ENCODE measurements at places on chromosomes 5 and 9.

- no peak for DNase-seq
Measured at GRCh38 chr5:172871536-172871935, 37.5 kb downstream of the ERGIC1 start.

DNA sequence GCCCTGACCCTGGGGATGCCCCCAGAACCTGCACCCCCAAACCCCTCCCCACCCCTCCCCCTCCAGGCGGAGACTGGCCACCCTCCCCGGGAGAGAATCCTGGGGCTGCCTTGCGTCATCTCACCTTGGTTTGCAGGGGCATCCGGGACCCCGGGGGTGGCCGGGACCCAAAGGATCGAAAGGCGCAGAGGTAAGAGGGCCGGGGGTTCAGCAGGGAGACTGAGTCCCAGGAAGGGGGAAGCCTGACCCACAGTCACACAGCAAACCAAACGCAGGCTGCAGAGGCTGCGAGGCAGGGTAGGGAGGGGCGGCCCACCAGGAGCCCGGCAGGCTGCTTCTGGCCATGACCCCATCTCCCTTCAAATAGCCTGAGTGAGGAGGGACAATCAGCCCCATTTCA lies 33.8 kb upstream of the ORM1 start:
- DNase-seq, result no peak

- no peak for DNase-seq
Measured at GRCh38 chr5:170596482-170597044, 92.7 kb downstream of the KCNIP1 start.

- DNase-seq, result peak; percentile 29
Measured at GRCh38 chr5:90473396-90474234, 956 bp downstream of the MBLAC2 start.

- no peak for DNase-seq
Measured at GRCh38 chr5:27062451-27062850, 24.1 kb upstream of the CDH9 start.

DNA sequence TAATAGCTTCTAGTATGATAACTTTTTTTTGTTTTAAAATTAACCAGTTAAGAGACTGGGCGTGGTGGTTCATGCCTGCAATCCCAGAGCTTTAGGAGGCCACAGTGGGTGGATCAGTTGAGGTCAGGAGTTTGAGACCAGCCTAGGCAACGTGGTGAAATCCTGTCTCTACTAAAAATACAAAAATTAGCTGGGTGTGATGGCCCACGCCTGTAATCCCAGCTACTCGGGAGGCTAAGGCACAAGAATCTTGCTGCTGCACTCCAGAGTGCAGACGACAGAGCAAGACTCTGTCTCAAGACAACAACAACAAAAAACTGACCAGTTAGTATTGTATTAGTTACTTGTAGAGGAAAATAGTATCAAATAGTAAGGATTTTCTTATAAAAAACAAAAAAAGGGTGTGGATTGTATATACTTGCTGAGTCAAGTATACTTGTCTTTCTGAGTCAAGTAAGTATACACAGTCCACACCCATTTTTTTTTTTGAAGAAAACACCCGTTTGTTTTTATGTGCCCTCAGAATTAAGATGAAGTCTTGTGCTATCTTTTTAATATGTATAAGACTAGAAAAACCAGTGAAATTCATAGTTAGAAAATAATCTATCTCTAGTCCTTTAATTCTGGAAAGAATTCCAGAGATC lies 25.3 kb downstream of the UBAP1 start:
- DNase-seq, result no peak

DNA sequence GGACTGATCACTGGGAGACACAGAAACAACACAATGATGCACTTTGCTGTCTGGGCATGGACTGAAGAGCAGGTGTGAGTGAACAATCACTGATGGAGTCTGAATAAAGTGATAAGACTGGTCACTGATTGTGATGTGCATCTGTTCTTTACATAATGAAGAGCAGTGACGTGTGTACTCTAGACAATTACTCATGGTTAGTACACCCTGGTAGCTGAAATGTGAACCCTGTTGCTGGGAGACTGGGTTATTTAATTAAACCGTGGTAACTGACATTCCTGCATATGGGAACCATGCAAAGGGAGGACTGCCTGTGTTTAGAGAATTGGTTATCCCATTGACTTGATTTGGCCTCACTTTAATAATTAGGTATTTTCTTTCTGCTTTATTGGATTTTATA lies 202.9 kb downstream of the NR2F1-AS1 start:
- DNase-seq, result no peak

DNA sequence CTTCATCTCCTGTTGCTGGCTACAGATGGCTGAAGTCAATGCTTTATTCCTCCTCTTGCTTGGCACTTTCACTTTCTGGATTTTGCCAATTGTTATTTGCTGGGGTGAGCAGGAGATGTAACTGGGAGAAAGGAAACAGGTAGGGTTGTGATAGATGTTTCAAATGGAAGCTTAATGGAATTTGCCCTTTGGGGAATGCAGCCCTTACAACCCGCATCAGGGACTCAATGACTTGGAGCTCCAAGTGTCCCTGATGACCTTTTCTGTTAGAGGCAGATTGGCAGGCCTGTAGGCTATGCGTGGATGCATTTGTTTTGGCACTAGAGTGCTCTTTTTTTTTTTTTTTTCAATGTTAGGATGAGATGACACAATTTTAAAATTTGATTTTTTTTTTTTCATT lies 219.9 kb upstream of the GLRA1 start:
- no peak for DNase-seq

DNA sequence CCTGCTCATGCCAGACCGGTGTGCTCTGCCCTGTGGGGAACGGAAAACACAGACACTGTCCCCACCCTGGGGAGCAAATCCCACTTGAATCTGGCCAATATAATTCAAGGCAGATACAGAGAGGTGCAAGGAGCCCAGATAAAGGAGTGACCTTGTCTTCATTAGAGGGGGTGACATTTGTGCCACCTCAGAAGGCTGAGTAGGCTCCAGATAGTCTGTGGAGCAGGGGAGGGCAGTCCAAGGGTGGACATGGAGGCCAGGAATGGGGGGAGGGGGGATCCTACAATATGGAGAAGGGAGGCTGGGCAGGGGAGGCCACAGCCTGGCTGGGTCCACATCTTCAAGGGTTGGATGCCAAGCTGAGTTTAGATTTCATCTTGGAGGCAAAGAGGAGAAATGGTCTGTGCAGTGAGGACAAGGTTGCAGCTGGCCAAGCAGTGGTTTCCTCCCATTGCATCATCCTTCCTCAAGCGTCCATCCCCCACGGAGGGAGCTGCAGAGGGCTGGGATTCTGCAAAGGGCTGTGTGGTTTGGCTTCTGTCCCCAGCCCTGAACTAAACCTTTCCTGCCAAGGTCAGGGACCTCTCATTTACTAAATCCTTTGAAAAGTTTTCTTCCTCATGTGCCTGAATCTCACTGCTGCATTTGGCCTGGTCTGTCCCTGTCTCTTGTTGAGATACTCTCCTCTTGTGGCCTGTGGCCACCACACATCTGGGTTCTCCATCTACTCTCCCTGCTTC lies 60.1 kb downstream of the GALNT12 start:
- peak; percentile 57 for DNase-seq

DNA sequence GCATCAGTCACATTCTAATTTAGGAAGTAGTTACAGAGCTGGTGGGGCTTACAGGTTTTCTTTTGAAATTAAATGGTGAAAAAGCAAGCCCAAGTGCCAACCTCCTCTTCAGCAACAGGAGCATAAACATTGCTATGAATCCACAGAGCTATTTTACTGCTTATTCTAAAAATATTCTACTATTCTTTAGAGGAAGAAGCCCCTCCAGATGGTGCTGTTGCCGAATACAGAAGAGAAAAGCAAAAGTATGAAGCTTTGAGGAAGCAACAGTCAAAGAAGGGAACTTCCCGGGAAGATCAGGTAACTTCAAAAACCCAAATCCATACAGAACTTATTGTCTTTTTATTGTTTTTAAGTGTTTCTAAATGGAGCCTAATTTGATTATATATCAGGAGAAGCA lies 202.8 kb downstream of the CWC27 start:
- peak; percentile 31 for DNase-seq

GRCh38 chr5:90144625-90145327 lies 264.8 kb downstream of the CETN3 start:
- no peak for DNase-seq

GRCh38 chr9:123041489-123041888 lies 8.0 kb downstream of the GPR21 start:
- DNase-seq, result no peak

- DNase-seq, result no peak
Measured at GRCh38 chr9:3170819-3171218, 326.9 kb upstream of the PUM3 start.

DNA sequence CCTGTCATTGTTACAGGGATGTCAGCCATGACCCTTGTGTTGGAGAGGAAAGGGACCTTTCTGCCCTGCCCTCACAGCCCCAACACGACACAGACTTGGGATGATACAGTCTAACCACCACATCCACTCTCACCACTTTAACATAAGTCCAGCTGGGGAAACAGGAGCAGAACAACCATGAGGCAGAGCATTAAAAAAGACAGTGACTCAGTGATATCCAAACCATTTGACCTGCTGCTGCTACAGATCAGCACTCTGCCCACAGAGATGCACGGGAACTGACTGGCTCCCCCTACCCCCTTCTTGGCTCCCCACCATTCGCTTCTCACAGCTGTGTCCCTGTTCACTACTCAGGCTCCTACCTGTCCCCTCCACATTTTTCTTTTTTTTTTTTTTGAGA lies 458.6 kb downstream of the ZNF608 start:
- no peak for DNase-seq

DNA sequence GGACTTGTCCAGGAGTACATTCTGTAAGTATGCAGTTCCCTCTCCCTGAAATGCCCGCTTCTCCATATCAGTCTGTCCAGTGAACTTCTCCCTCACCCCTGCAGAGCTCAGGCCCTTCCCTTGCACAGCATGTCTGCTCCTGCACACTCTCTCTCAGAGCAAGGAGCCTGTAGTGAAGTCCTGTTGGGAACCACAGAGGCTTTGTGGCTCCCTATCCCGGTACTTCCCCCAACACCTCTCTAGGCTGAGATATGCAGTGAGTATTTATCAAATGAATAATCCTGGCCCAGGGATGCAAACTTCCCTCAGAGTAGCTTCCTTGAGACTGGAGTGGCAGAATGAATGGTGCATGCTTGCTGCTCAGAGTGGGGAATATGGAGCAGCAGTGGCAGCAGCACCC lies 48.8 kb downstream of the POC5 start:
- peak; percentile 24 for DNase-seq

- no peak for DNase-seq
Measured at GRCh38 chr5:67289763-67290521, 93.3 kb upstream of the CD180 start.

DNA sequence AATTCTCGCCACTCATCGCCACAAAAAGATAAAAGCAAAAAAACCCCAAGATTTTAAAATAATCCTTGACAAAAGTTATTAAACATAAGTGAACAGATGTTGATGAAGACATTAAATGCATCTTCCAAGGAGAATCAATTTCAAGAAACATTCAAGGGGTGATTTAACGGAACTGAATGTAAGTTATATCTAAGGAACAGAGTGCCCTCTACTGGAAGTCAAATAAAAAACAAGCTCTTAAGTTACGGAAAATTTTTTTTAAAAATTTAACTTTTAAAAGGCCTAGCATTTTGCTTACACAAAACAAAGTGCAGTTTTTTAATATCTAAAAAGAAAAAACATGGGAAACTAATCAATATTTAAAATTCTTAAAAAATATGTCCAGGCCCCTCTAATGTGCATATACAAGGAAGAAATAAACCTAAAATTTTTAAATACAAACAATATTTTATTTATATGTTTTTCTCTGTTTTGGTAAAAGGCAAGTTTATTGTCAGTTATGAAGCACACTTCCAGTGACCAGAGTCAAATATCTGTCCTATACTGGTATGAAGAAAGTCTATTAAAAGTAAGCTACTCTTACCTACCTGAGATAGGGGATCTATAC lies 28.0 kb downstream of the TEX10 start:
- peak; percentile 62 for DNase-seq

GRCh38 chr5:68376935-68377334 lies 161.4 kb downstream of the PIK3R1 start:
- DNase-seq, result no peak

- DNase-seq, result no peak
Measured at GRCh38 chr5:142644127-142644526, 41.8 kb downstream of the FGF1 start.

- DNase-seq, result no peak
Measured at GRCh38 chr5:26948921-26949320, 89.5 kb downstream of the CDH9 start.

DNA sequence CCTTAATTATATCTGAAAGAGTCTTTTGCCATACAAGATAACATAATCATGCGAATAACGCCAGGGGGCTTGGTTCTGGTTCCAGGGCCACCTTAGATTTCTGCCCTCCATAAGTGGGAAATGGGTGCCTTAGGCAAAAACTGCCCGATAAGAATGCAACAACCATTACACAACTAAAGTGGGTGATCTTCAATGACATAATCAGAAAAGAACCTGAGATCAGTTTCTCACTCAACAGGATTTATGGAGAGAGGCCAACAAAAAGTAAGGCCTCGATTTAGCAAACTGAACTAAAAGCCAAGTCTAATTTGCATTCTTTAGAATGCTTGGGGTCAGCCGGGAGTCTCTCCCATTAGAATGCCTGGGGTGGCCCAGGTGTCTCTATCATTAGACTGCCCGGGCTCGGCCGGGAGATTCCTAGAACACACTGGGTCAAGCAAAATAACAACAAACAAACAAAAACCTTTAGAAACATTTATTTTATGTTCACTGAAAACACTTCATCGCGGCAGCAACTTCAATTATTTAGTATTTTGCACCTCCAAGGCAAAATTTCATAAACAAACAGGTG lies 194.8 kb downstream of the AUH start:
- no peak for DNase-seq

- DNase-seq, result no peak
Measured at GRCh38 chr5:7396713-7397454, 946 bp downstream of the ADCY2 start.

DNA sequence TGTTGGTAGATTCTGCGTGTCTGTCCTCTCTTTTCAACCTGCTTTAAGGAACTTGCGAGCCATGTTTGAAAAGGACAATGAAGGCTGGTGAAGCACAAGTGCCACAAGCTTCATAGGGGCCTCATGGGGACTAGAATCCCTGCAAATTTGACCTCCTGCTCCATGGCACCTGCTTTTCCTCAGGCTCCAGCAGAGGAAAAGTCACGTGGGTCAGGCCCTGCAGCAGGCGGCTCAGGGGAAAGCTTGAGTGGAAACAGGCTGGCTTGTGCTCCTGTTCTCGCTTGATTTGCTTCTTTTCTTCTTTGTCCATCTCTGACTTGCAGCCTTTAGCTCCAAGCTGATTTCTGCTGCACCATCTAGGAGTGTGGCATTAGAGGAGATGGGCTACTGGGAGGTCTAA lies 187.6 kb upstream of the MAST4 start:
- DNase-seq, result no peak

- DNase-seq, result peak; percentile 76
Measured at GRCh38 chr5:145856285-145856818, 16.5 kb downstream of the GRXCR2 start.

- DNase-seq, result no peak
Measured at GRCh38 chr9:132283863-132284262, 70.9 kb downstream of the SETX start.

DNA sequence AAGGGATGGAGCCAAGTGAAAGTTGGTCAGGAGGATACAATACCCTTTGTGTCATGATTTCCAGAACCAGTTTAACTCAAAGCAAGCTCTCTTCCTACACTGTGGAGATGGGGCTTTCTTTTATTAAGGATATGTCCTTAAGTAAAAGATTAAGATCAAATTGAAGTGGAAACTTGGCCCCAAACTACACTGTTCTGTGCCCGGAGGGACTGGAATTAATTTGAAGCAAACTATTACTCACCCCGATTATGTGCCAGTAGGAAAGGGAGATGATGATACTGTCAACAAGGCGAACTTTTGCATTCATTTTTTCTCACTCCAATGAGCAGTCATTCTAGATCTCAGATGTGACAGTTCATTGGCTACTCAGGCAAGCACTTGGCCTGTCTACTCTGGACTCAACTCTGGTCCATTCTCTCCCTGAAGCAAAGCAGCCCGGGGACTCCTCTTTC lies 186.7 kb downstream of the NTRK2 start:
- no peak for DNase-seq

Measured in suppressor macrophage treated with lipopolysaccharide for 4 hours (primary cell).